ENCODE measurements at places on chromosomes 12 and 14. TPM values are rescaled to one million over a fixed set of nuclear protein-coding genes. Genes with fewer than 3 reads are reported as not detected.

GRCh38 chr12:5036031-5036430 lies 7.6 kb upstream of the KCNA5 start:
- peaks cover 5% of the 10 kb centered on the region for H3K36me3 ChIP-seq
- no peak overlapping the region for H3K4me3 ChIP-seq
- H3K27me3 ChIP-seq: peaks cover 5% of the 10 kb centered on the region
- no peak overlapping the region for H3K27ac ChIP-seq

DNA sequence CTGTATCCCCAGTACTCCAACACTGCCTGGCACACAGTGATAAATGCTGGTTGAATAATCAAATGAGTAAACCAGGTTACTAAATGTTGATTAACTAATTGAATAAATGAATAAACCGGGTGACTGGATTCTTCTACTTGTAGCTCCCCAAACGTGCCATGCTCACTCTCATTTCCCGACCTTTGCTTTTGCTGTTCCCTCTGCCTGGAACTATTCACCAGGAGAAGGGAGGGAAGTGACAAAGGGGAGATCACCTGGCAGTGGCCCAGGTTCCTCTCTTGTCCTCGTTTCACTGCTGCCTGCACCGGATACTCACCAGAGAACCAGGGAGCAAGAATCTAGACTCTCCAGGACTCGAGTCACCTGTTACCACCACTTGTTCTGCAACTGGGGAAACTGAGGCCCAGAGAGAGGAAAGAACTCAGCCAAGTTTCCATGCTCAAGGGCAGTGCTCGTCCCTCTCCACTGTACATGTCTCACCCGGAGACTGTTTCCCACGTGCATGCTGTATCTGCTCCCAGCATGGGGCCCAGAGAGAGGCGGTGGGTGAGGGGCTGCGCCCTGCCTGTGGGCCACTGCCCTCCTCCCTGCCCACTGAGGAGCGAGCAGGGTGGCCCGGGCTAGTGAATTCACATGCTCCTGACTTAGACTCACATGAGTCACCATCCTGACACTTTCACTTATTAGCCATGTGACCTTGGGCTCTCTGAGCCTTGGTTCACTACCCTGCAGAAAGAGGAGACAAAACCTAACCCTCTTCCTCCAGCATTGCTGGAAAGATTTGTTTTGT lies 17.7 kb upstream of the POP5 start:
- peaks cover 21% of the 10 kb centered on the region for H3K4me1 ChIP-seq
- H3K27me3 ChIP-seq: no peaks in the 10 kb centered on the region
- no peak overlapping the region for H3K27ac ChIP-seq
- H3K4me3 ChIP-seq: no peak overlapping the region
- DNase-seq: no peak

Gene HOXC6
- not detected for total RNA-seq

DNA sequence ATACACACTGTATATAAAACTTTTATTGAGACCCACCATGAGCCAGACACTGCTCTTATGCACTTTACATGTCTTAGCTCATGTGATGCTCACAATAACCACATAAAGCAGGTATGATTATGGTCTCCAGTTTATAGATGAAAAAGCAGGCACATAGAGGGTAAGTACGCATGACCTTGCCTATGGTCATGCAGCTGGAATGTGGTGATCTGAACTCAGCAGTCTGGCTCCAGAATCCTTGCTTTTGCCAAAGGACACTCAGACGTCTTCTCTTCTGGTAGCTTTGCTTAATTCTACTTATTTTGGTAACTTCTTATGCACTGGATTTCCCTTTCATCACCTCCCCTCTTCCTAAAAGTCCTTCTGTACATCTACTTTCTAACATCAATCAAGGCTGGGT lies 103.3 kb upstream of the CRY1 start:
- H3K4me3 ChIP-seq: no peak overlapping the region
- no peaks in the 10 kb centered on the region for H3K36me3 ChIP-seq
- 0 out of 2 replicates have a peak, but pooled peaks cover 5% of the 10 kb centered on the region for H3K4me1 ChIP-seq
- no peak overlapping the region for H3K27ac ChIP-seq
- H3K27me3 ChIP-seq: no peaks in the 10 kb centered on the region

Gene RNASE4
- 2.4 TPM for total RNA-seq

GRCh38 chr14:61504901-61505300 lies 183.5 kb downstream of the PRKCH start:
- H3K4me3 ChIP-seq: no peak overlapping the region
- no peaks in the 10 kb centered on the region for H3K36me3 ChIP-seq
- H3K27me3 ChIP-seq: no peaks in the 10 kb centered on the region

DNA sequence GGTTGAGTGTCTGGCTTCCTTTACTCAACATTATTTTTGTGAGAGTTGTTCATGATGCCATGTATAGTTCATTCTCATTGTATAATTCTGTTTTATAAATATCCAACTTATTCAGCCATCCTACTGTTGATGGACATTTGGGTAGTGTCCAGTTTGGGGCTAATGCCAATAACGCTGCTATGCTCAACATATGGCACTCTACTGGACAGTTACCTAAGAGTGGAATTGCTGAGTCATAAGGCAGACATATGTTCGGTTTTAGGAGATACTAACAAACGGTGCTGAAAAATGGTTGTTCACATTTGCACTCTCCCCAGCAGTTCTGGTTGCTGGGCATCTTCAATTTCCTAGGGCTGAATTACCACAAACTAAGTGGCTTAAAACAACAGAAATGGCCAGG lies 28.7 kb upstream of the P2RX4 start:
- H3K36me3 ChIP-seq: 0 out of 2 replicates have a peak, but pooled peaks cover 3% of the 10 kb centered on the region
- H3K27me3 ChIP-seq: no peaks in the 10 kb centered on the region
- peaks cover 8% of the 10 kb centered on the region for H3K4me1 ChIP-seq
- DNase-seq: no peak
- H3K4me3 ChIP-seq: no peak overlapping the region
- no peak overlapping the region for H3K27ac ChIP-seq
